Stimulated activated CD4-positive, alpha-beta T cell treated with anti-CD3 and anti-CD28 coated beads, TNF-alpha, amount 100 ng/mL, for 48 hours (primary cell): ENCODE measurements at places on chromosomes 13 and 19.

DNA sequence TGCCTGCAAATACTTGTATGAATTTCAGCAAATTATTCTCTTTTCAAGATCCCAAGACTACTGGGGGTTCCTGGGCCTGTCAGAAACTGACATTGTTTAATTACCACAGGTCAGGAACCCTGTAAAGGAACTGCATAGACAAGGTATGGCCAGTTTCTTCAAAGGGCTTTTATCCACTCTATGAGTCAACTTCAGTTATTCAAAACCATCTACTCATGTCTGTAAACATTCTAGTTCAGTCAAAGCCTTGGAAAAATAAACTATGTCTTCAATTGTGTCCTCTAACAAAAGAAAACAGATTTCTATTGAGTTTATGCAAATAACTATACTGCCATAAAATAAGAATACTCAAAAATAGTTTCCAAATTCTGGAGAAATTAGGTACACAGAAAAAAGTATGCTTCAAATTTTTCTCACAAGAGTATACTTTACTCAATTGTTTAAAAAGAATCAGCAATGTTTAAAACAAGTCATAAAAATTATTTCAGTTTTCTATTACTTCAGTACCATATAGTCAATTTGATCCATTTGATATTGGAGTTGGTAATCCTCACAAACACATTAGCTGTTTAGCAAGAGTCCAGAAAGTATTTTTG is 486.4 kb upstream of the PCDH20 start:
- no peak for DNase-seq

GRCh38 chr19:48491793-48492123 is 19.9 kb downstream of the LMTK3 start:
- no peak for DNase-seq

- no peak for DNase-seq
These were observed 512.3 kb upstream of the PCDH9 start for GRCh38 chr13:67742478-67742877.

GRCh38 chr13:26485288-26485687 is 72.2 kb upstream of the WASF3 start:
- DNase-seq = no peak

- DNase-seq = no peak
These were observed 539.2 kb upstream of the PCDH9 start for GRCh38 chr13:67769063-67769986.

GRCh38 chr19:5001615-5002014 is 32.7 kb downstream of the KDM4B start:
- peak; percentile 8 for DNase-seq

GRCh38 chr19:8367327-8368001 is 3.5 kb downstream of the ANGPTL4 start:
- DNase-seq = no peak

DNA sequence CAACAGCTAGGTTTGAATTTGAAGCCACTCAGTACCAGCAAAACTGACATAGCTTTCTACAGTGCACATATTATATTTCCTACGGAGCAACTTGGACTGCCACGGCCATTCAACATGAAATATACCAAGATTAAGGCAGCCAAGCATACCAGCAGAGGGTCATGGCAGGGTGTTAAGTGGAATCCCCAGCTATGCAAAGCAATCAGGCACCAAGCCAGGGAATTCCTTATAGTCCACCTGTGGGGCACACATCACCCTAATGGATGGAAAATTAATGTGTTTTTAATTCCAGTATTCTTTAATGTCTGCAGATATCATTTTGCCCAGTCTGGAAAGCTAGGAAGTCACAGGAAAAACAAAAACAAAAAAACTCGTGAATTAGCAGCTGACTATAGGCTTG is 1190.3 kb downstream of the EFNB2 start:
- no peak for DNase-seq

GRCh38 chr13:33757713-33758112 is 60.2 kb upstream of the RFC3 start:
- DNase-seq = no peak

- peak; percentile 3 for DNase-seq
These were observed 32.2 kb downstream of the GP6 start for GRCh38 chr19:55005684-55006488.

DNA sequence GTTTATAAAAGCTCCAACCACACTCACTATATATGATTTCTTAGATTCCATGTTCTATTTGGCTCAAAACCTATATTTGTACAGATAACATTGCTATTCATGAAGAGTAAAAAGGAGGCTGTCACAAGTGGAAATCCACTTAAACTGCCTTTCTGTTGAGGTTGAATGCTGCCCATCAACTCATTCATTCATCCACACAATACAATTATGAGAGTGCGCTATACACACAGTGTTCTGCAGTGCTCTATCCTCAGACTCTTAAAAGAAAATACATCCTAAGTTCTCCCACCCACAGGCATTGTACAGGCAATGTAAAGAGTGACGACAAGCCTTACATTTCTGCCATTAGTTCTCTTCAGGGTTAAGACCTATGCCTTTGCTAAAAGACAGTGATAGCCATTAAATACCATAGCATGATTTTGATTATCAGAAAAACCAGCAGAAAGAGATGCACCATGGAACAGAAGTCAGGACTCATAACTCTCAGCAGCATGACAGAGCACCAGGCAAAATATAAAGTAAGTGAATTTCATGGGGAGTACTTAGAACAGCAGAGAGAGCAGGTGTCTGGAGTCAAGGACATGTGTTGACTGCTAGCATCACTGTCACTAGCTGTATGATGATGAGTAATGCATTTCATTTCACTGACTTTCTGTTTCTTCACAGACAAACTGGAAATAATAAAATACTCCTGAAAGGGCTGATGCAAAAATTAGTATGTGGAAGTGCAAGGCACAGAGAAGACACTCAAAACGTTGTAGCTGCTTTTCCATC is 218.0 kb downstream of the RBM26 start:
- no peak for DNase-seq

- no peak for DNase-seq
These were observed 90.8 kb downstream of the IPO5 start for GRCh38 chr13:98044301-98044700.

DNA sequence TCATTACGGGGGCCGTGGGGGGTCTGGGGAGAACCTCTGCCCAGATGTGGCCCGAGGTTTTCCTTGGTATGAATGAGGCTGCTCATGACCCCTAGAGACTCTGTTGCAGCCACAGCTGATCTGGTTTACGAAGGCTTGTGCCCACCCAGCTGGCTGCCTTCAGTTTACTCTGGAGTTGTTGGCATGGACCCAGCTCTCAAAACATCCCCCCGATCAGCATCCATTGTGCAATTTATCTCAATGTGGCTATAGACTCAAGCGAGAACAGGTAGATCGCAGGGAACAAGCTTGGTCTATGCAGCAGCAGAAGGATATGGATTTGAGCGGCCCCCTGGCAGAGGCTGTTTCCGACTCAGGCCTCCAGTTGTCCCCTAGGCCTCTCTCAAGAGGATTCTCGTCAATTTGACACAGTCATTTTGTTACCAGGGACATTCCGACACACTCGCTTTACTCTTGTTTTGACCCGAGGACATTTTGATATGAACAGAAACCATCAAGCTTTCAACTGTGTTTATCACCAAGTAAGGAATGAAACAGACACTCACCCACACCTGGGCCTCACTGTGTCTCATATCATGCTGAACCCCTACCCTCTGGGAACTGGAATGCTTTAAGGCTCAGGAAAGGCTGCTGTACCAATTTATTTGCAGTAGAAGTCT is 161.5 kb downstream of the KATNAL1 start:
- DNase-seq = peak; percentile 46

DNA sequence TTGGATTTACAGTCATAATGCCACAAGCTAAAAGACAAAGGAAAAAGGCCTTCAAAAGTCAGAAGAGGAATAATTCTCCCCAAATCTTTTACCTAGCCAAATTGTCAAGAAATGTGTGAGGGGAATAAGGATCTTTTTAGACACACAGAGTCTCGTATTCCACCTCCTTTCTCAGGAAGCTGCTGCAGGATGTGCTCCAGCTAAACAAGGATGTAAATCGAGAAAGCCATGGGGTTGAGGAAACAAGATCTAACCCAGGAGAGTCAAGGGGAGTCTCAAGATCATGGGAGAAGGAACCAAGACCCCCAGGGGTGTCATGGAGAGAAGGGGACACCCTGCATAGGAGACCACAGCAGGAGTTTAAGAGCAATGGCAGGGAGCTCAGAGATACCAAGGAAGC is 147.4 kb downstream of the KDM4B start:
- DNase-seq = no peak

- no peak for DNase-seq
These were observed 627.8 kb upstream of the SLC10A2 start for GRCh38 chr13:103694033-103694432.

GRCh38 chr13:40583738-40584137 is 82.7 kb downstream of the FOXO1 start:
- no peak for DNase-seq

DNA sequence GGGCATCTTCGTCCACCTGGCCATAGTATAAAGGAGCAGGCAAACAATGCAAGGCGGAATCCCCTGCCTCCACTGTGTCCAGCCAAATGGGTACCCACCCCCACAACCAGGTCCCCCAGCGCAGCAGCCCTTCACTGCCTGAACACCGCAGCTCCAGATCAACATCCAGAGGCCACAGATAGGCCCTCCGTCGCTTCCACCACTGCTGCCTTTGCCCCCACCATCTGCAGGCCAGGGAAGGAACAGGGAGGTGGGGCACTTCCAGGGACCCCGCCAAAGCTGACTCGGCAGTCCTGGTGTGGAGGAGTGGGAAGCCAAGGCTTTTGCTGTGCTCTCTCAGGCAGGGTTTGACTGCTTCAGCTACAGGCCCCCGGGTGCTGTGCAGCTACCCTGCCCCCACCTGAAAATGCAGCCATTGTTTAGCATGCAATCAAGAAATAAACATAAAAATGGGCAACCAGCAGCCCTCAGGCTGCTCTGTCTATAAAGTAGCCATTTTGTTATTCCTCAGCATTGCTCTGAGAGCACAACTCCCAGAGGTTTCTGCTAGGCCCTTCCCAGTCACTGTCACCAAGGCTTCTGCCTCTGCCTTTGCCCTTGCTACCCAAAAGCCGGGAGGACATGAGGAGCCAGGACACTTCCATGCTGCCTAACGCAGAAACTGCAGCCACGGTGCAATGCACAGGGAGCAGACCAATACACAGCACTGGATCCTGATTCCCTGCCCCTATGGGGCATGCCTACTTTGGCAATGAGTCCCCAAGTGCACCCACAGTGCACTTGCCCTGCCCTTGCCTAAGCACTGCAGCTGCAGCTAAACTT is 733.2 kb upstream of the KLHL1 start:
- no peak for DNase-seq

DNA sequence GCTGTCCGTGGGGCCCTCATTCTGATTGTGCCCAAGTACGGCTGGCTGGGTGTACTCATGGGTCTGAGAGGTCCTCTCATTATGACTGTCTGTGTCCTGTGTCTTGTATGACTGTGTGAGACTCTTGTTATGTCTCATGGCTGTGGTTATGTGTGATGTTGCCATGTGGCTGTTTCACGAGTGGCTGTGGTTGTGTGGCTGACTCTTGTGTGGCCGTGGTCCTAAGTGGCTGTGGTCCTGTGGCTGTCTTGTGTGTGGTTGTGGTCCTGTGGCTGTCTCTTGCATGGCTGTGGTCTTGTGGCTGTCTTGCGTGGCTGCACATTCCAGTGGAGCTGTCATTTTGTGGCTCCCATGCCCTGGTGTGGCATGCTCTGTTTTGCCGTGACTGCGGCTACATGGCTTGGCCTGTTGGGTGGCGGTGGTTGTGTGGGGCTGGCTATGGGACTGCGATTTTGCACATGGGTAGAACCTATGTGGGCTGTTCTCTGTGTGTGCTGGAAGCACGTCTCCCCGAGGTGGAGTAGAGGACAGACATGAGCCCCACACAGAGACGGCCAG is 2.5 kb downstream of the LYL1 start:
- no peak for DNase-seq

DNA sequence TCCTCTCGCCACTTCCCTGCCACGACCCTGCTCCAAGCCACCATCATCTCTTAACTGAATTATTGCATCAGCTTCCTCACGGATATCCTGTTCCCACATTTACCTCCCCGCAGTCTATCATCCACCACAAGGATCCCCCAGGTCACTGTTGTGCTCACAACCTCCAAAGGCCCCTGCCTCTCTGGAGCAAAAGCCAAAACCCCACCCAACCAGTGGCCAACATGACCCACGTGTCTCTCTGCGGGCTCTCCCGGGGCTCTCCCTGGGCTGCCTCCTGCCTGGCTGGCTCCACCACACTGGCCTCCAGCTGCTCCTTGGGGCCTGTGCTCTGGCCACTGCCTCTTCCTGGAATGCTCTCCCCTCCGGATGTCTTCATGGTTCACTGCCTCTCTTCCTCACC is 809.3 kb downstream of the UQCRFS1 start:
- no peak for DNase-seq

GRCh38 chr19:42538841-42539709 is 10.8 kb upstream of the CEACAM1 start:
- no peak for DNase-seq

GRCh38 chr13:51562011-51562671 is 22.1 kb upstream of the WDFY2 start:
- DNase-seq = no peak

DNA sequence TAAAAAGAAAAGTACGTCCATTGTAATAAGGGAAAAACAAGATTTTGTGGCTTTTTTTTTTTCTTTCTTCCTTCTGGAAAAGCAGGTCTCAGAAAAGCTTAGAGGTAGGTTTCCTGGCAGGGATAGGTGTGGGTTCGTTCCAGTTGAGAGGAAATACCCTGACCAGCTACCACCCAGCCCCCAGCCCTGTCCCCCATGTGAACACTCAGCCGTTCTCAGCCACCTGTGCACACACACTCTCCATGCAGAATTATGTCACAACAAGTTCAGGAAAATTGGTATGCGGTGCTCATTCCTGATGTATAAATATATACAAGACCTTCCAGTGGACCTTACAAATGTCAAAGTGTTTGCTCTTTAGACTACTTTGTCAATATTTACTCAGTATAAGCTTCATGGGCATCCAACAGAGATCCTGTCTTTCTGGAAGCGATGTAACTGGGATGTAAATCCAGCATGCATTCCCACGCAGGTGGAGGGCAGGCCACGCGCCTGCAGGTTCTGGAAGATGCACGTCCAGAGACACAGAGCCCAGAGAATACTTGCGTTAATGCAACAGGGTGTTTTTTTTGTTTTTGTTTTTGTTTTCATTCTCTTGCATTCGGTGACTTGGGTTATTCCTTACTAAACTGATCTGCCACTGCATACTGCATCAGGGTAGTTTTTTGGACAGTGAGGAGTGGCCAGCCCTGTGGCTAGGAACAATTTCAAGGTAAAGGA is 68.8 kb downstream of the TSHZ3 start:
- no peak for DNase-seq

DNA sequence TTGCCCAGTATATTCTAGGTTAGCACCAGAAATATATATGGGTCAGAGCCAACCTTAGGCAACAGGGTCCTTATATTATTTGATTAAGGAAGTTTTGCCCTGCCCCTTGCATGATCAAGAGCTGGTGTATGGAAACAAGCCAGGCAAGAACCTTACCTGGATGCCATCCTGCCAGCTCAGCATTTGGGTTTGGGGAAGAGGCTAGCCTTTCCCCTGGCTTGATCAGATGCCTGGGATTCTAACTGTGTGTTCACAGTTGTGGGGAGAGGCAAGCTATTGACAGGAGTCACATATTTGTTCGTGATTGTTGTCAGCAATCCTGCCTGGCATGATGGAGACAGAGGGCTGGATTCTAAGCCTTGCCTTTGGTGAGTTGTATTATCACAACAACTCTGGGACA is 260.0 kb upstream of the DACH1 start:
- no peak for DNase-seq

- DNase-seq = no peak
These were observed 91.8 kb downstream of the COL4A2 start for GRCh38 chr13:110398564-110399507.

- no peak for DNase-seq
These were observed 15.5 kb downstream of the FRY start for GRCh38 chr13:32047088-32047487.
